T follicular helper cell (primary cell): ENCODE measurements at places on chromosomes 7 and 10.

GRCh38 chr10:32004161-32004591, 52.0 kb downstream of the KIF5B start:
- DNase-seq: no peak

DNA sequence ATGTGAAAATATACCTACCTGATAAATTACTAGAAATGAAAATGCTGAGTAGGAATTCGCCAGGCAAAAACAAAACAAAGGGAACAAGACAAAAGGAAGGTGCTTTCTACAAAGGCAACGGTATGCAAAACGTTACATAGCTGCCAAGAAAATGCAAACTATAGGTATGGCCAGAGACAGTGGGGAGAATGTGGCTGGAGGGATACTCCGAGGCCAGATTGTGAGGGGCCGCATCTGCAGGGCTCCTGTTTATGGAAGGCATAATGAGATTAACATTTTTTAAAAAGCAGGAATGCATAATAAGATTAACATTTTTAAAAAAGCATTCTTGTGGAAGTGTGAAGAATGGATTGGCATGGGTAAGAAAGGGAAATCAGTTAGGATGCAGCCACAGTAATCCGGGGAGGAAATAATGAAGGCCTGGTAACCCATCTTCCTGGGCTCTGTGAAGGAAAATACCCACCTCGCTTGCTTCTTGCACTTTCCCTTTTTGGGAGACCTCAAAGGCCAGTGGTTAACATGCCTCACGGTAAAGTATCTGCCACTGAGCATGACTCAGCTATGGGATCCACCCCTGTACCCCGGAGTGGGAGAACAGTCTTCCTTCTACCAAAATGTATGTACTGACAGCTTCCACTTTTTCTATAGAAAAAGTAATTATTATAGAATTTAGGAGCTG, 145.8 kb upstream of the LRRN3 start:
- no peak for DNase-seq

- no peak for DNase-seq
Measured at GRCh38 chr7:111982804-111983203, 223.4 kb downstream of the DOCK4 start.

GRCh38 chr7:154874409-154875113, 128.4 kb downstream of the PAXIP1 start:
- DNase-seq: no peak

DNA sequence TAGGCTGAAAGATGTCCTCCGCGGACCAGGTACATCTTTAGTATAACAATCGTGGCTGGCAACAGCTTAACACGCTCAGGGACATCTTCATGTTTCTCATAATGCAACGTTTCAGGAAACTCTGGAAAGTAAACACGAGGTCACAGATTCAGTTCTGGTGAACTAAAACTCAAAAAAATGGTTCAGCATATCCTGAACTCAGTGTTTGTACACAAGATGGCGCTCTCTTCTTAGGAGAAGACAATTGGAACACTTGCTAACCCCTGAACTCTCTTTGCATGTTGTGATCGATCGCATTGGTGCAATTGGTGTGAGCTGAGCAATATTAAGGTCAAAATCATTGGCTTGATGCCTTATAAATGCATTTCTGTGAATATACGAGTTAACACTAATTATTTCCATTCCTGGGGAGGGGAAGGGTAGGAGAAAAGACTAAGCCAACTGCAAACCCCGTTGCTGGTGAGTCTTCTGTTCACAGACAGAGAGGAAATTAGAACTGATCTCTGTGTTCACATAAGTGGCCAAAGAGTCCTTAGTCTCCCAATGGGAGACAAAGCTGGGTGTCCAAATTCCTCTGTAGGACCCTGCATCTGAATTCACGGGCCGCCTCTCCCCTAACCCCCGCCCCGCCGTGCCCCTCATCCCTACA, 52.6 kb upstream of the FAM180A start:
- peak; percentile 4 for DNase-seq
